Lung (tissue), 17 donors: ENCODE measurements at places on chromosomes 2 and 18. TPM values are rescaled to one million over a fixed set of nuclear protein-coding genes. Genes with fewer than 3 reads are reported as not detected.

Gene EGR4
- not detected for total RNA-seq

Gene ITGB6
- 141 TPM for total RNA-seq

DNA sequence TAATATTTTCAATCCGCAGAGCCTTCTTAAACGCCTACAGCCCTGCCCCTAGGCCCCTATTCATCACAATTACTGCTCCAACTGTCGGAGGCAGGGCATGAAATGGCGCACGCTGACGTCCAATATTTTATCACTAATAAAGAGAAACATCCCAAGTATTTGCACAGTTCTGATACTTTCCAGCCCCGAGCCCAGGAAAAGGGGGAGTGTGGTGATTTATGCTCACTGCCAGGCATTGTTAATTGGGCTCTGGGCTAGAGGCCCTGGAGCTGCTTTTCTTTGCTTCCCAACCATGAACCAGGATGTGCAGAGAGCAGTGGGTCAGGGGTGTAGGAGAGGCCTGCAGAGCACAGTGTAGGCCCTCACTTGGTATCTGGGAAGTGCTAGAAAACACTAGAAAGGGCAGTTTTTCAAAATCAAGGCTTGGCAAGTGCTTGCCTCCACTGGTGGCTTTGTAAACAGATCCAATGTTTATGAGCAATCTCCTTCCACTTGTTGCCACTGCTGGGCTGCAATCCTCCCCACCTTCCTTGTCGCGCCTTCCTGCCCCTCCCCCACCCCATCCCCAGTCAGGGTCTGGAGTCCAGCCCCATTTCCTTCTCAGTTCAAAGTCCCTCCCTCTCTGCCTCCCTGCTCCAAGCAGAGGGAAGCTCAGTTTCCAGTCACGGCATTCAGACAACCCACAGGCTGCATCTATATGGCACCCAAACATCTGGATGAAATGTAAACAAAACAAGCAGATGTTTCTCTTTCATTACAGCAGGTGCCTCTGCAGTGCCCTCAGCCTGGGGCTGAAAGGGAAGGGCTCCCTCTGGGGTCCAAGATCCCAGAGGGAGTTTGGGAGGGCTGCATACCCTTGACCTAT is 83.9 kb upstream of the PKDCC start:
- DNase-seq, result peak; percentile 84

DNA sequence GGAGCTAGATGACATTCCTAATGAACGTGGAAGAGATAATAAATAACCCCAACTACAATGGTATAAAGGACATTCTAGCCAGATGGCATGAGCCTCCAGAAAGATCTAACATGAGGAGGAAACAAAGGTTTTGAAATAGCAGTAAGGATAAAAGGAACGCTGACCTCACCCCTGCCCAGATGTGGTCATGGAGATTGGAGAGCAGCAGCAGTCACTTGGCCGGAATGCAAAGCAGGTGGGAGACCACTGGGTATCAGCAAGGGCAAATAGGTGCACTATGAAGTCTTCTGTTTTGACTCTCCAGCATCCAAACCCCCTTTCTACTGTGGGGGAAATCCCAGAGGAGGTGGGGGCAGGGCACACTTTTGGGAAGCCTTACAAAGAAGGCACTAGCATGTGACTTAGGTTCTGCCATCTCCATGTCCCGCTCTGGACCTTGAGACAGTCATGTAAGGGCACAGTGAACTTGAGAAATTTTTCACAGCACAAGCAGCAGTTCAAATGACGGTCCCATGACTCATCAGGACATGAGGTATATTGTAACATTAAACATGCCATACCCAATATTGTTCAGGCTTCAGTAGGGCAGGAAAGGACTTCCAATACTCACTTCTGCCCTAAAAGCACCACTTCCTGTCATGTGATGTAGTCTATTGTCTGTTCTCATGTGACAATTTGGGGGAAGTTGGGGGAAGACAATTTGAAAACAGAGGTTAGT is 55.2 kb downstream of the METTL4 start:
- DNase-seq, result peak; percentile 8

Gene EFR3B
- 6.1 TPM for total RNA-seq

DNA sequence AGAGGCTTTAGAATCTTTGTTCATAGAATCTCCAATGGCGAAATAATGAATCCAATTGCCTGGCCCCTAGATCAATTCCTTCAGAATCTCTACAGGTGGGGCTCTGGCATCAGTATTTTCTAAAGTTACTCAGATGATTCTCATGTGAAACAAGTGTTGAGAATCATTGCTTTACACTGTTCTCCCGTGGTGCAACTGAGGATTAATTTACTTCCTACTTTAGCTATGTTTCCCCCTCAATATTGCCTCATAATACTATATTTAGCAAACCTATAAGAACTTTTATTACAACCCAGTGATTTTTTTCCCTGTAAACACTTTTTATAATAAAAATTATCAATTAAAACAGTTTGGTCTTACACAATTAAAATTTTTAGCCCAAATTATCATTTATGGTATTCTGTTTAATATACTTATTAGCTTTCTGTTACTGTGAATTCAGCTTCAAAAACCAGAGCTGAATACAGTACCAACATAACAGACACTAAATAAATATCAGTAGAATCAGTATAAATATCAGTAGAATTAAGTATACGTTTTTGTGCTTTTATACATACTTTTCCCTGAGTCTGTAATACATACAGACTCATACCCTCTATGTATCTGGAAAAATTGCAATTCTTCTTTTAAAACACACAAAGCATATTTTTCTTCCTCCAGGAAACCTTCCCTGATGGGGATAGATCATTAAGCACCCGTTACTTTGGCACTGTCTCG is 20.8 kb downstream of the SLC38A11 start:
- no peak for DNase-seq

GRCh38 chr2:144619760-144620159 is 99.8 kb upstream of the ZEB2 start:
- no peak for DNase-seq

Gene NT5DC4
- 0.83 TPM for total RNA-seq

DNA sequence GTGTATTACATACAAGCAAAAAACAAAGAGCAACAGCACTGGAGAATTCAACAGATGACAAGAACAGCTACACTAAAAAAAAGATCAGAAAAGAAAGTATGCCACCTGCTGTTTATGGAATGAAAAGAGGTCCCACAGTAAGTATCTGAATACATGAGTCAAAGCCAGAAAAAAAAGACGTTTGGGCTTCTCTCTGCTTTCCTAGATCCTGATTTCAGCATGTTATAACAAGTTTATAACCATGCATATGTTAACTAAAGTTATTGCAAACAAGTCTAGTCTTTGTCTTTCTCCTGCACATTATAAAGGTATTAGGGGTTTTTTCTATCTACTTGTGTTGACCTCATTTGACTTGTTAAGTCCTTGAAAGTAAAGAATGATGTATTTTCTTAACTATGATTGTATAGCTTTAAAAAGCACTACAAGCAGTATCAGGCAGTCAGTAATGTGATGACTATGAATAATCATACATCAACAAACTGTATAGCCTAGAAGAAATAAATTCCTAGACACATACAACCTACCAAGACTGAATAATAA is 108.5 kb upstream of the COL5A2 start:
- DNase-seq, result peak; percentile 87

GRCh38 chr2:195498176-195498575 is 158.8 kb upstream of the SLC39A10 start:
- no peak for DNase-seq

GRCh38 chr2:44953499-44953883 is 12.0 kb downstream of the SIX3 start:
- DNase-seq, result no peak
